NCI-H460 (cell line): ENCODE measurements at places on chromosomes 4 and X. TPM values are rescaled to one million over a fixed set of nuclear protein-coding genes. Genes with fewer than 3 reads are reported as not detected.

GRCh38 chr4:187467224-187467623 is 528.3 kb upstream of the ZFP42 start:
- no peak for DNase-seq

DNA sequence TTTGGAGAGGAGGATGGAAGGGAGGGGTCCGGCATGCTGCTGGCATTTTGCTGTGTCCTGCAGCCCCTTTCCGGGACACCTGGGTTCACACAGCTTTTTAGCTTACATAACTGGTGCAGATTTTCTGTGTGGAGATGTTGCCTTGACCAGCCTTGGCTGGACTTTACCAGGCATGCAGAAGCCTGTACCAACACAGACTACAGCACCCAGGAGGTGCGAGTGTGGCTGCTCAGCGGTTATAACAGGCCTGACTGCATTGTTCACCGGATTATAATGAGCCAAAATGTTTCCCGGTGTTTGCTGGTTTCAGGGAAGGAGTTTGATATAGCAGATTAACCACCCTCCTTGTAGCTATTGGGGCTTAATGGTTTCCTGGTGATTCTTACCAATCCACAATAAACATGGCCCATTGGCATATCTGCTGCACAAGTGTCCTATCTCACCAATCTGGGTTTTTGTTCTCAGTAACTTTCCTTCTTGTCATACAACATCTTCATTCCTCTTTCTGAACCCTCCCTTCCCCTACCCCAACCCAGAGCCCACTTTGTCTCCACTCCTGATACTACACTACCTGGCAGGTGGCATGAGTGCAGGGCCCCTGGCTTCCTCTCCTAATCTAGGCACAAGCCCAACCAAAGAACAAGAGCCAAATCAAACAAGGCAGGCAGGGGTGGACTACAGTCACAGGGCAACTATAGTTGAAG is 3.9 kb downstream of the RPL10 start:
- no peak for DNase-seq

Gene PHOX2B
- not detected in 2 replicates for total RNA-seq

GRCh38 chrX:135112096-135112729 is 8.1 kb downstream of the ETDB start:
- DNase-seq, result peak; percentile 50

DNA sequence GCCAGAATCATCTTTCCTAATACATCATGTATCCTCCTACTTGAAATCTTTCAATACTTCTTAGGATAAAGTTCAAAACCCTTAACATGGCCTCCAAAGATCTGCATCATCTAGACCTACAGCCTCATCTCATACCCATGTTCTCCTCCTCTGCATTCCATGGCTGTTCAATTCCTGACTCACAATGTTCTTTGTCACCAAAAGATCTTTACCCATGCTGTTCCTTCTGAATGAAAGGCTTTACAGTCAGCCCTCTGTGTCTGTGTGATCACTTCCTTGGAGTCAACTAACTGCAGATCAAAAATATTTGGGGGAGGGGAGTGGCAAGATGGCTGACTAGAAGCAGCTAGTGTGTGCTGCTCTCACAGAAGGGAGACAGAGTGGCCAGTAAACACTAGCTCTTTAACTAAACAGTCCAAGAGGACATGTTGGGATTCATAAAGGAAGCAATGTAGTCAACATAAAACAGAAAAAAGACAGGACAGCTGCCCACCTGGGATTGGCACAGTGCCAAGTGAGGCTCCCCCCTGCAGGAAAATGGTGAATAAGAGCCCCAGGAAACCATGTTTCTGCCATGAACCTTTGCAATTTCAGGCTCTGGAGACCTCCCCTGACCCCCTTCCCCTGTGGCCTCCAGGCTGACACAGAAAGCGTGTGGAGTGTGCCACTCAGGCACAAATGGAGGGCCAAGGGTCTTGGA is 31.9 kb downstream of the CBR4 start:
- DNase-seq, result no peak

GRCh38 chrX:34343001-34343400 is 210.9 kb upstream of the FAM47A start:
- no peak for DNase-seq

Gene CXorf49B
- total RNA-seq, result not detected in 2 replicates

DNA sequence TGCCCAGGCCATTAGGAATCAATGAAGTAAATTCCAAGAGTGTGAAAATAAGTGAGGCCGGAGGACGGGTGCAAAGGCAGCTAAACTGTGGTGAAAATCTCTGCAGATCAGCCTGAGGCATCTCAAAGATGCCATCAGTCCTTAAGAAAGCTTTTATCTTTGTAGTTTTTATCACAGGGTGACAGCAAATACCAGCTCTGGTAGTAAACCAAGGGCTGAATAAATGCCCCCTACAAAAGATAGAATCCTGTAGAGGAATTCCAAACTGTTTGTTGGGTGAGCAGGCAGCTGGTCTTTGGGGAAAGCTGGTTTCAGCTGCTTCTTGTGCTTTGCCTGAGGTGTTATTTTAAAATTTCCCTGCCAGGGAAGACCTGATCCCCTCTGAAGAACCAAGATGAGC is 21.6 kb upstream of the RBM47 start:
- no peak for DNase-seq

DNA sequence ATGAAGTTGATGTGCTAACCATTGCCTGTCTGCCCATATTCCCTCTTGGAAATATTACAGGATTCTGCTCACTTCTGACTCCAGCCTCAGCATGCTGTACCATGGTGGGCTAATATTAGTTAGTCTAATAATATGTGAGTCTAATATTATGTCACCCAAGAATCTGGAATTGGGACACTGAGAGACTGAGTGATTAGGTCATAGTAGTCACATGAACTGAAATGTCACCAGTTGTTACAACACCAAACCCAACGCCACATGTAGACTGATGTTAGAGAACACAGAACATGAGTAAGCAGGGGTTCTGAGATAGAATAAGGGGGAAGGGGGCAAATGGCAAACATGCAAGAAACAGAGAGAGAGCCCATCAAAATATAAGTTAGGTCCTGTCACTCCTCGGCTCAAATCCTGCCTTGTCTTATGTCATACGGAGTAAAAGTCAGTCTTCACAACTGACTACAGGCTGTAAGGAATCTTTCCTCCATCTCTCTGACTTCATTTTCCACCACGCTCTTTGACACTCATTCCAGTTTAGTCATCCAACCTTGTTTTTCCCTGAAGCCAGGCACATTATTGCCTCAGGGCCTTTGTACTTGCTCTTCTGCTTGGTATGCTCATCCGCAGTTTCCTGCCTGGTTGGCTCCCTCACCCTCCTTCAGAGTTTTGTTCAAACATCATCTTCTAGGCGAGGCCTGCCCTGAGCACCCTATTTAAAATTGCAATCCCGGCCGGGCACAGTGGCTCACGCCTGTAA is 9.6 kb upstream of the SLAIN2 start:
- DNase-seq, result no peak

DNA sequence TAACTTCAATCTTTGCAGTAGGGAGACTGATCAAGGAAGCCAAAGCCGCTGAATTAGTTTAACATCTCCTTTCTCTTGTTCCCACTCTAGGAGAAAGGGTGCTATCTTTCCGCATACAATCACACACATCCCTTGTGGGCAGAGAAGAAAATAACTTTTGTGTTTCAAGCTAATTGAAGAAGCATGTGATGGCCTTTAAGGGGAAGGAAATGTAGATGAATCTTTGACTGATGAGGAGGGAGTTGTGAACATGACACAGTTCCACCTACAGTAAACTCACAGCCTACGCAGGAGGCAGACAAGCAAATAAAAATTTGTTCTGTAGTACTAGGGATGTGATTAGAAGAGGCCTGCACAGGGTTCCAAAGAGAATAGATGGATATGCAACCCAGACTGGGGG is 14.7 kb upstream of the SPATA4 start:
- no peak for DNase-seq

DNA sequence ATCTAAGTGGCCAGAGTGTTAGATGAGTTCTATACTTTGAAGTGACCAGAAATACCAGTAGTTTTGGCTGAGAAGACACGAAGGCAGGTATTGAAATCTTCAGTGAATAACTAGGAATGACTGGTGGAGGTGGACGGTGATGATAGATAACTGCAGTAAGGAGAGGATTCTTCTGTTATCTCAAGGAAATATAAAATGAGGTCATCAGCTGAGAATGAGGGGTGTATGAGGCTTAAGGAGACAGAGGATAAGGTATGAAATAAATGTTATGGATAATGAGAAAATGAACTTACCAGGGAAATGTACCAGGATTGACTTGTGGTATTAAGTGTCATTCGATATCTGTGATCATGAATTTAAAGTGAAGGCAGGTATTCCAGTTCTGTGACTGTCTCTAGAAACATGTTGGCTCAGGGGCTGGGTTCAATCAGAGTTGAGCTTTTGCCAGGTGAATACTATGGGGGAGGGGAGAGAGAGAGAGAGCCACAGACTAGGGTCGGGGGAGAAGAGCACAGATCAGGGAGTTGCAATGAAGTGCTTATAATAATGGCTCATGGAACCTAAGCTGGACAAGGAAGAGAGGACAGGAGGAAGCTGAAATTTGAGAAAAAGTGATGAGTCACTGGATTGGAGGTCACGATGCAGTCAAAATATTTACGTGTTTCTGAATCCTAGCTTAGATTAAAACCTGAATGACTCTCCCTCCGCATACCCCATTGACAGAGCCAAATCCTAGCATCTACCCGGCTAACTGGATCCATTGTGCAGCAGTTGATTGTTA is 37.5 kb upstream of the BRS3 start:
- DNase-seq, result no peak
